ENCODE measurements at places on chromosomes 12 and 14.

DNA sequence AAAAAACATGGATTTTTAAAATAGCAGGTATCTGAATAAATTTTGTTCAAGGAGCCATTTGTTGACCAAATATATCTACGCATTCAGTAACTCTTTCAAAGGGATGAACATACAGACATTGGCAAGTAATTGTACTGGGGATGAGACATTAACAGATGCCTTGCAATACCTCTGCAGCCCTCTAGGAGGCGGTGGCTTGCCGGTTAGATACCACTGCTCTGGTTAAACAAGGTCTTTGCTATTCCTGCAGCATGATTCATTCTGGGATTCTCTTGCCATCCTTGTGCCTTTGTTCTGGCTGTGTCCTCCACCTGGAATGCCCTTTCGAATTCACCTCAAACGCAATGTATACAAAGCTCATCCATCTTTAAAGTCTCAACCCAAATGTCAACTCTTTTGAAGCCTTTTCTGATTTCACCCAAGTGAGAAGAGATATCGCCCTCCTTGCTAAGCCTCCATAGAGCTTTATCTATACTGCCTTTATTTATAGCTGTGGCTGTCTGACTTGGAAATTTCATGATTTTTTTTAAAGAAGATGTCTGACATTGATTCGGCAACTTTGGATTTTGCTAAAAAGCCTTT, 131.0 kb upstream of the SRRM4 start:
- peak; percentile 30 for DNase-seq

DNA sequence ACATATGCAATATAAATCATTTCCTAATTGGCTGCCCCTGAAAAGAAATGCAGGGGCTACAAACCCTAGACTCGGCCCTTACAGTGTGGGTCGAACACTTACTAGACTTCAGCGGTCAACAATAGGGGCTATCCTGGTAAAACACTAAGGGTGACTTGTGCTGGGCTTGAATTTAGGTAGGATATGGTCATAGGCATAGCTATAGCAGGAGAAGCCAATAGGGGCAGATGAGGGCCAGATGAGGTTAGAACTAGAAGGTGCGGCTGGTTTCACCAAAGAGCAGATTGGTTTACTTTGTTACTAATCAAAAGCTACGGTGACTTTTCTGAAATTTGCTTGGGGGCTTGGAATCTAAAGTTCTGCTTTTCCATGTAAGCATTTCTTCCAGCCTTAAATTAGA, 282.3 kb upstream of the DIO2 start:
- no peak for DNase-seq

- no peak for DNase-seq
Measured at GRCh38 chr12:103273645-103274044, 222.1 kb downstream of the C12orf42 start.

GRCh38 chr12:8687846-8688601, 9.8 kb upstream of the RIMKLB start:
- no peak for DNase-seq

- no peak for DNase-seq
Measured at GRCh38 chr14:100165376-100165775, 5.9 kb upstream of the DEGS2 start.

- DNase-seq, result no peak
Measured at GRCh38 chr12:68048648-68049297, 59.5 kb downstream of the IFNG-AS1 start.

GRCh38 chr12:111687255-111687654, 1.4 kb downstream of the ACAD10 start:
- DNase-seq, result no peak

DNA sequence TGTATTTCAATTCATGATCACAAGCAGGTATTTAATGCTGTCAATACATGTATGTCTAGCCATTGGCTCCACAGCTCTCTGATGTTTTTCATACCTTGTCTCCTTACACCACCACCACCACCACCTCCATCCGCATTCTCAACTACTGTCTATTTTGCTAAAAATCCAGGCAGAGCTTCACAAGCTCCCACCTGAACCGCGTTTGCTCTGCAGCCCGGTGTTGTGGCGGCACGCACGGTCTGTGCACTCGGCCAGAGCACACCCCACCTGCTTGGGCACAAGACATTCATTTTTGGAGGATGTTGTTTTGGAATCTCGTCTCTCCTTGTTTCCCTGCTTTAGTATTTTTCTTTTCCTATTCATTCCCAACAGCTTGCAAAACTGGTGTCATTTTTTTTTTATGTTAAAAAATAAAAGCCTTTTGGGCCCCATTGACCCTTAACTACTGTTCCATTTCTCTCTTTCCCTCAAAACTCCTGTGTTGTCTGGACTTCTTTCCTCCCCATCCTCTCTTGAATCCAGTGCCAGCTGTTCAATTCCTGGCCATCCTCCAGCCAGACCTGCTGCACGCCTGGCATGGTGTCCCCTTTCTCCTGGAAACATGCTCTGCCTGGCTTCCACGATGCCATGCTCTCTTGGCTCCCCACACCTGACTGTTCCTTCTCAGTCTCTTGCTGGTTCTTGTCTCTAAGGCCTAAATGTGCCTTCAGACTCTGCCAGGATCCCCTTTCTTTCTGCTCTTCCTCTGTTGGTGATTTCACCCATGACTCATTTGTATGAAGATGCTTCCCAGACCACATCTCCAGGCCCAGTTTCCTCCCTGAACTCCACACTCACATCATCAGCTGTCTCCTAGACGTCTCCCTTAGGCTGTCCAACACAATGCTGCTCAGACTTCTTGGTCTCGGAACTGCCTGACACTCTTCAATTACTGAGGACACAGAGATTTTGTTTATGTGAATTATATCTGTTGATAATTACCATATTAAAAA, 37.9 kb downstream of the PIWIL1 start:
- no peak for DNase-seq

- DNase-seq, result no peak
Measured at GRCh38 chr12:50841716-50842531, 802 bp upstream of the TMPRSS12 start.

DNA sequence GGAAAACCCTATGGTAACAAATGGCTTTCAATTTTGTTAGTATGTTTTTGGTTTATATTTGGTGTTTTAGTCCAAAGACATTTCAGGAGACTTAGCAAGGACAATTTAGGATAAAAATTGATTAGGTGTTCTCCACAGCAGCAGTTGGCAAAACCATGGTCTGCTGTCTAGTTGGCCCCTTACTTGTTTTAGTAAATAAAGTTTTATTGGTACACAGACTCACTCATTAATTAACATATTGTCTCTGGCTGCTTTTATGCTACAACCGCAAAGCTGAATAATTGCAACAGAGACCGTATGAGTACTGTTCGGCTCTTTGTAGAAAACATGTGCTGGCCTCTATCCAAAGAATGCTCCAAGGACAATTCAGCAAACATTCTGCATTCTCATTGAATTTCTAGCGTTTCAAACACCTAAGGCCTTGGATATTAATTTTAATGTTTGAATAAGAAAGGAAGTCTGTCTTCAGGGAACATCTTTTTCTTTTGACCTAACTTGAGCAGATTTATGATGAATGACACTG, 77.7 kb downstream of the CCDC92 start:
- DNase-seq, result no peak

- DNase-seq, result no peak
Measured at GRCh38 chr12:120767071-120768024, 41.7 kb downstream of the ACADS start.

DNA sequence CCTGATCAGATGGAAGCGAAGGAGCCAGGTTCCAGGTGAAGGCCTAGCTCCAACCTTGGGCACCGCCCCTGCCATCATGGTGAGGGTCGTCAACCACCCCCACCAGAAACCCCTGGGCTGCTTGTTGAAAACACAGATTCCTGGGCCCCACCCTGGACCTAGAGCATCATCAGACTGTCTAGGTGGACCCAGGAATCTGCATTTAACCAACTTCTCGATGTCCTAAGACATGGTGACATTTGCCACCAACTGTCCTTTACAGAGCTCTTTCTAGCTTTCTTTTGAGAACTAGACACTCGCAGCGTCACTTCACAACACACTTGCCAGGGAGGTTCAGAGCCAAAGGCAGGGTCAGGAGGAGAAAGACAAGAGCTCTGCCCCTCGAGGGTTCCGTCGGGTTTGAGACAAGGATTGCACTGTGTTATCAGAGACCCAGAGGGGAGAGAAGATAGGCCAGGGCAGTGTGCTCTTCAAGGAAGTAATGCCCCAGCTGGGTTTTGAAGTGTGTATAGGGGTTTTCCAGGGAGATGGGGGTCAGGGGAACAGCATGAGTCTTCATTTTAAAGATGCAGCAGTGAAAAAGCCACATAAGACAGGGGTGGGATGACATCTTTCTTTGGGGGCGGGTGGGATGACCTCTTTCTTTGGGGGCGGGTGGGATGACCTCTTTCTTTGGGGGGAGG, 24.6 kb downstream of the RFLNA start:
- DNase-seq, result no peak

- DNase-seq, result peak; percentile 17
Measured at GRCh38 chr14:67738740-67739504, 37.2 kb downstream of the RDH12 start.

DNA sequence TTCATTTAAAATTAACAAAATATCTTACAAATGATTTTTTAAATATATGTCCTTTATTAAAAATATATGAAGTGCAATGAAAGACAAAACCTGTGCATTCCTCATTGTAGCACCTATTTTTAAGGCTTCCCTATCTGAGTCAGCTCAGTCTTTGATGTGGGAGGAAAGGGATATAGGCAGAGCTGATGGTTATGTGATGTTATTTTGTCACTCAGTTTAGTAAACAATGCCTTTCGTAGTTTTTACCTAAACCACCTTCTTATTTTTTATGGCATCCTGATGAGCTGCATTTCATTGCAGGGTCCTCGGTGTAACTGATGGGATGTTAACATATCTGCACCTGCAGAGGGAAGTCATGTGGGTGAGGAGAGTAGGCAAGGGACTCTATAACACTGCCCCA, 58.9 kb upstream of the FRMD6 start:
- no peak for DNase-seq

DNA sequence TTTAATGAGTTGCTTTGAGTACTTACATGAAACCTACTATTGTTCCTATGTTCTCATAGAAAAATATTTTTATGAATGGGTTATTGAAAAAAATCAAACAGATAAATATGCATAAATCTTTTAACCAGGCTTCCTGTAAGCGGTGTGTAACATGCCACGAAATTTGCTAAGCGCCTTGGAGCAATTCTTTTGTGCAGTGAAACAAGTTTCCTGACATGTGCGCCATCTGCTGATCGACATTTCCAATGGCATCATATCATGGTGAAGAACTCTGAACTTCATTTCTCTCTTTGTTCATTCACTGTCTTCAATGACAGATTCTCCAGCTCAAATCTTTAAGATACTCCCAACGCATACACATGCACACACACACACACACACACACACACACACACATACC, 145.6 kb upstream of the NAV3 start:
- DNase-seq, result peak; percentile 6

- DNase-seq, result no peak
Measured at GRCh38 chr14:21990116-21990515, 316.5 kb upstream of the OR4E1 start.

DNA sequence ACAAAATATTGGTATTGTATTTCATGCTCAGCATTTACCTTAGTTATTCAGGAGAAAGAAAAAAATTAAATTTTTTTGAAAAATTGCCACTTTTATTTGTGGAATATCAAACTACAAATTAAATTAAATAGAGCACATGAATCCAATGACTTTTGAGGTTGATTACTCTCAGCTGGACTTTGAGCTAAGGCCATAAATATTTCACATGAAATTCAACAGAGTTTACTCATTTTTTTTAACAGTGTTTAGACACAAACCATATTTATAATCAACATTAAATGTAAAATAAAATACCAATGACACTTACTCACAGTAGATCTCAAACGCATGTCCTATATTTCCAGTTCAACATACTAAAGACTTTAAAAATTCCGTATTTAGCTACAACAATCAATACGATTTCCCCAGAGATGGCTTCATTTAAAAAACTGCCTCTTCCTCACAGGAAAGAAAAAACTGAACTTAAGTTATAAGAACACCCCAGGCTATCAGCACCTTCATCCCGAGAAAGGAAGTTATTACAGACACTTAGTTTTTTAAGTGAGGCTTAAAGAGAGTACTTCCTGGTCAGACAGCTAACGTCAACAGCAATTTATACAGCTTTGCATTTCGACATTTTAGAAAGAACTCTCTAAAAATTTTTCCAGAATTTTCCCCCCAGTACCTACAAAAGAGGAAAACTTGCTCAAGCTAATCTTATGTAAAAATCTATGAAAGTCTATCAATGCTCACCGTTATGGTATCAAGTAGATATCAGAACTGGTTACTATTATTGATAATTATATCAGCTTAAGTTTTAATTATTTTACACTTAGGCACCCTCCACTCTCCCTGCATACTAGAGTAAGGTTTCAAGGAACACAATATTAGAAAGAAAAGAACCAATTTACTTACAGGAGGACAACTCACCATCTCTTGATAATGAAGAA, 13.8 kb downstream of the TAOK3 start:
- DNase-seq, result no peak
